Skin of body (tissue), 3 donors: ENCODE measurements at places on chromosomes 5 and 9. TPM values are rescaled to one million over a fixed set of nuclear protein-coding genes. Genes with fewer than 3 reads are reported as not detected.
A peak's percentile ranks its signal among the peaks of the same experiment; 100 is the strongest.

GRCh38 chr9:94625835-94626234 lies 13.5 kb downstream of the FBP1 start:
- DNase-seq: no peak

- DNase-seq: peak; percentile 88
Measured at GRCh38 chr9:16828340-16829281, 41.9 kb downstream of the BNC2 start.

GRCh38 chr5:128491291-128491690 lies 46.8 kb downstream of the FBN2 start:
- no peak for DNase-seq

GRCh38 chr9:68995776-68996175 lies 18.1 kb downstream of the PRKACG start:
- no peak for DNase-seq

DNA sequence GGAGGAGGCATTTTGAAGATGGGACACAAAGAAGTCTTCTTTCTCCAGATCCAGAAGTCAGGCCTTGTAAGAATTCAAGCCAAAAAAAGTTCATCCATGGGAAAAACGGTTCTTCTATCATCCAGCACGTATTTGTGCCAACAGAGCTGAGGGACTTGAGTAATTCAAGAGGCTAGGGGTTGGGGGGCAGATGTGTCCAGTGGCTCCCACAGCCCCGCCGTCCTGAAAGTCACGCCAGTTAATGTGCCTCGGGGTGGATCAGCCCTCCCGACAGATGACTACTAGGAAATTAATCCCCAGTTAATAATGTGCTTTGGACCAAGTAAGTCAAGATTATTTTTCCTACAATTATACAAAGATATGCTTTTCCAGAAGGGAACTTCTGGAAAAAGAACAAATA lies 23.4 kb downstream of the NREP start:
- no peak for DNase-seq

Gene ARHGEF28
- total RNA-seq: 19.2 TPM
